ENCODE measurements at places on chromosomes 4 and X.

- no peak for DNase-seq
Observed at GRCh38 chr4:182380771-182381181, 137.6 kb downstream of the TENM3 start.

DNA sequence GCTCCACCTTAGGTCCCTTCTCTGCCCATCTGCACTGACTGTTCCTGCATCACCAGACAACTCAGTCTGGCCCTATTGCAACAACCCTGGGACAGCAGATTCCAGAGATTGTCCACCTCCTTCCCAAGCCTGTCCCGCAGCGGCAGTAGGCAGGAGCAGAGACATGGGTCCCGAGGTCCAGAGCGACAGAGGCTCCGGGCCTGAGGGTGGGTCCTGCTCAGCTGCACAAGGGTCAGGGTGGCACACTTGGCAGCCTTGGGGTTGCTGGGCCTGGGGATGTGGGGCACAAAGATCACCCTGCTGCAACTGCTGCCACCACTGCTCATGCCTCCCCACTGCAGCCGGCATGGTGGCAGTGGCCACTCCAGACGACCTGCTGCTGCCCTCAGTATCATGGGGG is 674.5 kb downstream of the SH3BGRL start:
- DNase-seq = no peak

DNA sequence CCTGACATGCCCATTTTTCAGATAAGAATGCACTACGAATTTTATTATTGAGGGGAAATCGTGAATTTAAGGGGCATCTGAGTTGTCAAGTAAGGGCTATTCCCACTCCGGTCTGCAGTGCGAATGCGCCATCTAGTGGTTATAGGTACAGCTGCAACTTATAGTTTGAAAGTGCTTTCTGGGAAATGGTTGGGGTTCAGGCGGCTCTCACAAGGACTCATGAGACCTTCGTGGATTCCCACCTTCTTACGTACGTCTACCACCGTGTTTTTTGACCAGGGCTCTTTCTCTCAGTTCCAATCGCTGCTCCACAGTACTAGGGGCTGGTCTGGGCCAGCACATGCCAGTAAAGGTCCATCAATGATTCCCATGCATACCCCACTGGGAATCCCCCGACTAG is 12.3 kb downstream of the MSL3 start:
- DNase-seq = peak; percentile 9

DNA sequence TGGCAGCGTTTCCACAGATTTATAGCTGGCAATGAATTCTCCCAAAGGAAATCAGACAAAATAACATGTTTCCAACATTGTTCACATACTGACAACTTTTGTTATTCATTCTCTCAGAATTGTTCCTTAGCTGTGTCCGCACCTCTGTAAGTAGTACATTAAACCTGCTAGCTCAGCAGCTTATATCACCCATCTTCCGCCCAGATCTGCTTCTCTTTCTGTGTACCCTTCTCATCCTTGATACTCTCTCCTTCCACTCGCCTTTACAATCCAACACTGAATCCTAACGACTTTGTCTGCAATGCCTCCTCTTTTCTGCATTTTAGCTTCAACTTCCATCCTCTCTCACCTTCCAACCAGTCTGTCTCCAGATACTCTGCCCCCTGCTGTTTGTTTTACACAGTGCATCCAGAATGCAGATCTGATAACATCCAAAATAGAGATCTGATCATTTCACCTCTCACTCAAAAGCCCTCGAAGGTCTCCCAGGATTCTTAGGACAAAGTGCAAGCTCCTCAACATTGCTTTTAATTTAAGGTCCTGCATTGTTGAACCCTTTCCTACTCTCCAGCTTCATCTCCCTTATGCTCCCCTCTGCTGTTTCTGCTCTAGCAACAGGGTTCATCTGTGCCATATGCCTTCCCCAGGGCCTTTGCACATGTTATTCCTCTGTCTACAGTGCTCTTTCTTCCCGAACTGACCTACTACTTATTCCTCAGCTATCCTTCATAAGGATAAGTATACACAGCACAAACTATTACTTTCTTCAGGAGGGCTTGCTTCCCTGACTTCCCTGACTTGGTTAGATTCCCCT is 67.3 kb upstream of the VBP1 start:
- DNase-seq = no peak

DNA sequence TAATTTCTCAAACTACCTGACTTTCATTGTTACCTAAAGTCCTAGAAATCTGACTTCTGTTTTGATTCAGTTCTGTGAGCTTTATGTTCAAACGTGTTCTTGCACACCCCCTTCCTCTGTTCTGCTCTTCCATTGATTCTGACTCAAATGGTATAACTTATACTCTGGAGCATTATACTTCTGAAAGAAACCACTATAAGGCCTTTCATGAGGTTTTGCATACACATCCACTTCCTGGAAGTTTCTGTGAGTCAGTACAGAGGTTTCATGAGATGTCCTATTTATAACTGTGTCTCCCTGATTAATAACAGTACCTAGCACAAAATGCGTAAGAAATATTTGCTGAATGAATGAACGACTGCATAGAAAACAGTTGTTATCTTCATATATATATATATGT is 540.2 kb upstream of the CT83 start:
- DNase-seq = no peak

GRCh38 chrX:150731795-150732194 is 38.6 kb downstream of the MTMR1 start:
- no peak for DNase-seq

GRCh38 chr4:6222761-6223292 is 22.5 kb upstream of the JAKMIP1 start:
- DNase-seq = no peak

DNA sequence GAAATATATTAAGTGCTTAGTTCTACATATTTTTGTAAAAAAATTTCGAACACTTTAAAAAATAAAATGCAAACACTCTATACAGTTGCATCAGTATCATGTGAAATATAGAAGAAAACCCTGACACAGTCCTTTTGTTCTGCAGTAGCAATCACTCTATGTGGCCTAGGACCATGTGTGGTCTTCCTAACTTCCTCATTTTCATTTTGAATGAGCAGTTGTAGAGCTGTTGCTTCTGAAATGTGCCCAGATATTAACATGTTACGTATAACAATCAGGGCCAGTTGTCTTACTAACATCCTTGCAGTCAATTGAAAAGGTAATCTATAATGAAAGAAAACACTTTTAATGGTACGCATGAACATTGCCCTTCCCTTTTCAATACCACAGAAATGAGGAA is 107.9 kb downstream of the ZNF827 start:
- DNase-seq = no peak

- no peak for DNase-seq
Observed at GRCh38 chr4:13782231-13782630, 154.7 kb upstream of the BOD1L1 start.

DNA sequence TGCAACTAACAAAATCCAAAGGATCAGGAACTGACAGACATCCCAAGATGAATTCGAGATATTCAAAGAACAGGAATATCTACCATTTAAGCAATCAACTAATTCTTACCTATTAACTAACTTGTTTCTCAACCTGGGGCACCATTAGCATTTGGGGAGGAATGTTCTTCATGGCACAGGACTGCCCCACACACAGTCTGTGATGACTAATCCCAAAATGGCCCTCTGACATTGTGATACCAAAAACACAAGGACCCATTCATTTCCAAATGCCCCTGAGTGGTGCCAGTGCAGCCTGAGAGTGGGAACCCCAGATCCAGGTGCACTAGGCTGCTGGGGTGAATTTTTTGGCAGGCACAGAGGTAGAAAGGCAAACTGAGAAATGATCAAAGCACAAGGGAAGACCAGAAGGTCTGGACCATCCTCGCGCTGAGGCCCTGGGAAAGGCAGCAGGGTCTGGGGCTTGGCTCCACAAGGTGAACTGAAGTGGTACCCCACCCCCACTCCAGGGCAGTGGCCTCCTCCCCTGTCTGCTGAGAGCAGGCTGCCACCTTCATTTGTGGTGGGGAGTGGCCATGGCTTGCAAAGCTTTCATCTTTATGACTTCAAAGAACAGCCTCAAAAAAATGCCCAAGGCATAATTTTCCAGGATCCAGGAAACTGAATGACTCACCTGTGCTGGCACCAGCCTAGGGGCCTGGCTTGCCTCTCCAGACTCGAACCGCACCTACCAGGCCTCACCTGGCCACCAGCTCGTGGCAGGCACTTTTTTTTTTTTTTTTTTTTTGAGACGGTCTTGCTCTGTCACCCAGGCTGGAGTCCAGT is 122.4 kb downstream of the BCOR start:
- no peak for DNase-seq

DNA sequence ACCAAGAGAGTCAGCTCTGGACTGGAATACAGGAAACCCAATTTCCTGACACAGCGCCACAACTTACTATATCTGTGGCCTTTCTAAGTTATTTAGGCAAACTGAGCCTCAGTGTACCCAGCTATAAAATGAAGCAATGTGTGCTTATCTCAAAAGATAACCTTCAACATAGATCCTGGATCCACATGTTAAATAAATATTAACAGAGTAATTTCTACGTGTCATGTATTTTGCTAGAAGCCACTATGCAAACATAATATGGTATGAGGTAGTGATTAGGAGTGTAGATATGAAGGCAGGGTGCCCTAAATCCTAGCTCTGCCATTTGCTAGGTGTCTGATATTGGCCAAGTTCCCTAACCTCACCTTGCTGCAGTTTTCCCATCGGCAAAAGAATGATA is 527.0 kb downstream of the RAB28 start:
- no peak for DNase-seq

DNA sequence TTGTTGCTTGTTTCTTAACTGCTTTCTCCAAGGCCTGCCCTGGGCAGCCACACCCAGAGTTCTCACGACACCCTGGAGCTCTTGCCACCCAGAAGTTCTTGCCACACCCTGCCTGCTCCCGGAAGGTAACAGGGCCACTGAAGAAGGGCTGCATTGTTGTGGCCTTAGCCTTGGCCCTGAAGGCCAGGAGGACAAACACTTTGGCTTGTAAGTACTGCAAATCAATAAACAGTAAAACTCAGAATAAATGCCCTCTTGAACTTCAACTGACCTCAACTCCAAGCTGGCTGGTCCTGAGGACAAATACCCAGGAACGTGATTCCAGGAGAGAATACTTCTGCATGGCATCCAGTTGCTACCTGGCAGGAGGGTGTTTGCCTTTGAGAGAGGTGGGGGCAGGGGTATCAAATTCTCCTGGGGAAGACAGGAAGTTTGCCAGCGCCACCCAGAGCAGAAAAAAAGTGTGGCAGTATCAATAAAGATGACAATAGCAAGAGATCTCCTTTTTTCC is 54.1 kb downstream of the TLR10 start:
- no peak for DNase-seq

DNA sequence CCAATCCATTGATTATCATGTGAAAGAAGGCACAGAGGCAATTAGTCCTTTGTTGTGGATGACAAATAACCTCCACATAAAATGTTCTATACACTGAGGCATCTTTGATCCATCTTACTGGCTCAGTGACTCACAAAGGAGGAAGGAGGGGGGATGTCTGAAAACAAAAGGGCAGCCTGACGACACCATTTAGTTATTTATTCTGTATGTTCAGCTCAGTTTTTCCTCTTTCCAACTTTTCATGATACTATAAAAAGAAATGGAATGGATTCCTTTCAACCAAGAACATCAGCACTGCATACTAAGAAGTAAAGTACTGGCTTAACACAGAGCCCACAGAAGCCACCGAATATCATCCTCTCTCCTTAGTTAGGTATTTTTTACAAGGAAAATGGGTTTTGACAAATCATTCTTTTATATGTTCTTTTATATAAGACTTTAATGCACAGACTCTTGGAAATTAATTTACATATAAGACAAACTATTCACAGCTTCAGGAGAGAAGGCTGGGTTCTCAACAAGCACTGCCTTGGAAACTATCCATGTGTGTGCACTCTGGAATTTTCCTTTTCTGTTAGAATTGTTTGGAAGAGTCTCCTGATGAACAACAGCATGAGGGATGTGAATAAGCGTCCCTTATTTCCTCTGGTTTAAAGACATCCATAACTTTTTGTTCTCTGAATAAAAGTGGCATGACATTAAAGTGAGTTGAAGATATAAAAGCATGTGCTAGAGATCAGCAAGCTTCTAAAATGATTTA is 135.6 kb downstream of the TSPAN5 start:
- DNase-seq = no peak

DNA sequence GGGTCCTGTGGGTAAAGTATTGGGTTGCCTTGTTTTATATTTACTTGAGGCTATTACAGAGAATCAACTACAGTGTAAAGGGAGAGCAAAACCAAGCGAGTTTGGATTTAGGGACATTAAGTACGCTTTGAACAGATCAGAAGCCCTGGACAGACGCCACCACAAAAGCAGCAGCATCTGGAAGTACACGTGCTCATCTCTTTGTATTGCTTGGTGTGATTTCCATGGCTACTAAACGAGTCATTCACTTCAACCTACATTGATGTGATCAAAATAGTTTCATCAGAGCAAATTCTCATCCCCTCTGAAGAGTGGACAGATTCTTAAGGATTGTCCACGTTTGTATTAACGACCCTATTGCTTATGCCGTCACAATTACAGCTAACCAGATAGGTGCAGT is 85.1 kb downstream of the SORBS2 start:
- DNase-seq = no peak

DNA sequence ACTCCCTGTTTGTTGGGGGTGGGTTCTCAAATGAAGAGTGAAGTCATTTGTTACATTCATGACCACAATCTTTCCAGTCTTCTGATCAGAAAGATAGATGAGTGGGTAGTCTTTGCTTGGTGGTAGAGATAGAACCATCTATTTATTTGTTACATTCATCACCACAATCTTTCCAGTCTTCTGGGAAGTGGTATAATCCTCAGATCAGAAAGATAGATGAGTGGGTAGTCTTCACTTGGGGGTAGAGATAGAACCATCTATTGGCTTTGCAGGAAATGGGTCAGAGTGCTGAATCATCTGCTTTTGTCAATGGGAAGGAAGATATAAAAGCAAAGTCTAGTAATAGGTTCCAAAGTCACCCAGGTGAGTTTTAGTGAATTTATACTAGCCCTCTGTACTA is 64.2 kb upstream of the EPGN start:
- DNase-seq = no peak

GRCh38 chrX:152819266-152819665 is 11.3 kb downstream of the CETN2 start:
- no peak for DNase-seq

GRCh38 chr4:132557660-132558059 is 591.4 kb upstream of the PCDH10 start:
- DNase-seq = no peak

DNA sequence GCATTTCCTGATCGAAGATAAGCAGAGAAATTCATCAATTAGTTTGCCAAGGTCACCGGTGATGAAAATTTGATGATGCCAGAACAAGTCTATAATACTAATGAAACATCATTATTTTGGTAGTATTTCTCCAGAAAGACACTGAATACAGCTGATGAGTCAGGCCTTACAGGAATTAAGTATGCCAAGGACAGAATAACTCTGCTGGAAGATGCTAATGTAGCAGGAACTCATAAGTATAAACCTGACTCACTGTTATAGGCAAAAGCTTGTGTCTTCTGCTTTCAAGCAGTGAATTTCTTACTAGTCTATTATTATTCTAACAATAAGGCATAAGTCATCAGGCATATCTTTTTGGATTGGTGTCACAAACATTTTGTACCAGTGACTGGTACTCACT is 1825.1 kb upstream of the IGFBP7 start:
- DNase-seq = no peak

GRCh38 chr4:4216648-4217047 is 10.1 kb downstream of the OTOP1 start:
- no peak for DNase-seq
